ENCODE measurements at places on chromosomes 7 and 10. TPM values are rescaled to one million over a fixed set of nuclear protein-coding genes. Genes with fewer than 3 reads are reported as not detected.

The FOXP2 gene
- 0.14 TPM for total RNA-seq

The TMEM229A gene
- not detected for total RNA-seq

The AKR1C2 gene
- 0.27 TPM for total RNA-seq

The SPDYE3 gene
- total RNA-seq = not detected

The ARHGAP21 gene
- total RNA-seq = 73.0 TPM

The JAKMIP3 gene
- not detected for total RNA-seq

The MKI67 gene
- total RNA-seq = 5.1 TPM

DNA sequence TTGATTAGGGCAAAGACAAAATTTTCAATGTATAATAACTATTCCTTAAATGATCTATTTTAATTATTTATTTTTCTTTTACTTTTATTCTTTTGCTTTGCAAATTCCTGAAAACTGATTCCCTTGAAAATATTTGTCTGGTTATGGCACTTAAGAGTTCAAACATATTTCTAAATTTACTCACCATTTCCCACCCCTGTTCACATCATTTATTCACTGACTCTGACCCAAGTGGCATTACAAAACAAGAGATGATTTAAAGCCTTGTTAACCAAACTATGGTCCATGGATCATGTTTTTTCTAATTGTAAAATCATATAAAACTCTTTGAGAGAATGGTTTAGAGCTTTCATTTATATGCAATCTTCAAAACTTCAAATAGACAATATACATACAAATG lies 1256.1 kb upstream of the LRRN3 start:
- DNase-seq = no peak

GRCh38 chr10:75191821-75192568 lies 18.6 kb upstream of the VDAC2 start:
- DNase-seq = no peak

GRCh38 chr10:120827251-120827875 lies 23.8 kb upstream of the WDR11 start:
- no peak for DNase-seq

- peak; percentile 34 for DNase-seq
These were observed 568.1 kb upstream of the LRRN3 start for GRCh38 chr7:110522761-110523200.

GRCh38 chr10:84549368-84550165 lies 221.2 kb downstream of the CCSER2 start:
- DNase-seq = no peak

DNA sequence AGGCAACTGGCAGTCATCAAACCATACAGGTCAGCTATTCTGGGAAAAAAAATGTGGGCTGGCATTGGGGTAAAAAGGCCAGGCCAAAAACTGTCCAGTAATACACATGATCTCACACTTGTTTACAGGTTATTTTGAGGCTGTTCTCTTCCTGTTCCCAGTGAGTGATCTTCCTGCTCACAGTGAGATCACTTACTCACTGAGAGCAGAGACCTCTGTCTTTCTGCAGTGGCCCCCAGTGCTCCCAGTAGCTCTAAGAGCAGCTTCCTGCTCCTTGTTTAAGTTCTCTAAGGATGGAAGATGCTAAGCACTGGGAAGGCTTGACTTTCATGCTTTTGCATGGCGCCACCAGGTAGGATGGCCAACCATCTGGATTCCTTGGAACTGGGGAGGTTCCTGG lies 93.5 kb upstream of the KIAA1217 start:
- DNase-seq = no peak

DNA sequence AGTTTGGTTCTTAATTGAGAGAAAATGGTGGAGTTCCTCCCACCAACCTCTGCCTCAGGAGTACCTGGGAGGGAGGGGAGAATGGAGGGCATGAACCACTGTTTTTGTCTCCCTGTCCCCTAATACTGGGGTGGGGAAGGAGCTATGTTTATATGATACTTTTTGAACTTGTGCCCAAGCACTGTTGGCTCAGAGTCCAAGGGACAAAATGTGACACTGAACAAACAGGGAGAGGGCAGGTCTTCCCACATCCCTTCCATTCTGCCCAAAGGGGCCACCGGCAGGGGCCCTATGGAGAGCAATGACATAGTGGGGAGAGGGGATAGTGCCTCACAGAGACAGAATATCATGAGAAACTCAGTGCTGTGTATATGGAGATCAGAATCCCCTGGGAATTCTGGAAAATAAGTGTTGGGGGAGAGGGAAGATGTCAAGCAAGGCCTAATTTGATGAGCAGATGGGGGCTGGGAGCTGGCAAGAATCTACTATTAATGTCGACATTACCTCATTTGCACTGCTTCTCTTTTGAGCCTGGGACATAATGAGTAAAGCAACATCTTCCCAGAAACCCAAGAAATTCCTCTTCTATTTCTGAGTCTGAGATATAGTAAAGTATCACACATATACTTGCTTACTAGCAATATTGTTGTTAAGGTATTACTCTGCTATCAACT lies 180.6 kb downstream of the CYP26A1 start:
- no peak for DNase-seq

Data from kidney epithelial cell (primary cell).